ENCODE measurements at places on chromosomes 3 and 15.
A peak's percentile ranks its signal among the peaks of the same experiment; 100 is the strongest.

DNA sequence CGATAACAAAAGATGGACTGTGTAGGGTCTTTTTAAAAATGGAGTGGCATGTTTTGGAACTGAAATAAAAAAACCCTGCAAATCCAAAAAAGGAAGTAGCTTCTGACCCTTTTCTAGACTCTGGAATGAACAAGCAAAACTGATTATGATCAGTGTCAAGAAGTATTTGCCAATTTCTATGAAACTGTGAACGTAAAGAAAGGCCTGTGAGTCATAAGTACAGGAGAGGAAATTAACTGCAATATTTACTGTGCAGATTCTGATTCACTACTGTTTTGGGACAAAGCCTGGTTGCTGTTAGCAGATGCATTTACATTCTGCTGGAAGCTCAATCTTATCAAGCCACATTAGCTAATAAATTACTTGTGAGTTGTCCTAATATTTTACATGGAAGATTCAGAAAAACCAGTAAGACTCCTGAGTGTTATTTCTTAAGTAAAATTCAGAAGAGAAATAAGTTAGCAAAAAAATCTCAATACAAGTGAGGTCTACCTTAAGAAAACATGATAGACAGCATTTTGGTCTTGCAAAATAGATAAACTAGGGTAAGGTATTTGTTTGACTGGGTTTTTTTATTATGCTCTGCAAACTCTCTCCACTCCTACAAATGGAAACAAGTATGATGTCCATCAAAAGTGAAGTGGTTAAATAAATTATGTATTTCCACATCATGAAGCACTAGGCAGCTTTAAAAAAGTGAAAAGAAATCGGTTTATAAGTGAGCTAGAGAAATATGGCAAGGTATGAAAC, 90.2 kb upstream of the LMOD3 start:
- peak; percentile 90 for DNase-seq

DNA sequence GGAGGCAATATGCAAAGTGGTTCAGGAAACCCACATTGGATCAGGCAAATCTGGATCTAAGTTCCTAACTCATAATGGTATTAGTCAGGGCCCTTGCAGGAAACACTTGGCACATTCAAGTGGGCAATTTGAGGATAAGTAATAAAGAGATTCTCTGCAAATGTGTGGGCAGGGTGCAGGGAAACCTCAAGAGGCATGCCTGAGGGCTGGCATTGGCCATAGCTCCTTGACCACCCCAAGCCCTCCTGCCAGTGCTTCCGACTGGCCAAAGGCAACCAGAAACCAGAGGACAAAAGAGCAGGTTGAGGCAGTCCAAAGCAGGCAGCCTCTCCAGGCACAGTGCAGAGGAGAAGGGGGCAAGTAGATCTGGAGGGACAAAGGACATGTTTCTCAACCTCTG, 130.8 kb upstream of the SNTN start:
- DNase-seq, result no peak

DNA sequence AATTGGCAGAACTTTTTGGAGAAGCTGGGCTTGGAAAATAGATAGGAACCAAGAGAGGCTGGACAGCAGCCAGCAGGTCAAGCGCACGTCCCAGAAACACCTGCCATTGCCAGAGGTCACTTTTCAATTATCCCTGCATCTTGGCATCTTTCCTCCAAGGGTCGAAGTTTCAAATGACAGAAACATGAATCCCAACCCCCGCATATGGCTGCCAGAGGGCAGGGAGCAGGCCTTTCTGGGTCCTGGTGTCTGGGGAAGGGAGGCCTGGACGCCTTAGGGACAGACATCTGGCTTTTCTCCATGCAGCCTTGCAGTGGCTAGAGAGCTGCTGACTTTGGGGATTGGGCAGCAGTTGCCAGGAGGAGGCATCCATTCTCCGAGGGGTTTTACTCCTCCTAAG, 164.5 kb upstream of the TPM1 start:
- no peak for DNase-seq

DNA sequence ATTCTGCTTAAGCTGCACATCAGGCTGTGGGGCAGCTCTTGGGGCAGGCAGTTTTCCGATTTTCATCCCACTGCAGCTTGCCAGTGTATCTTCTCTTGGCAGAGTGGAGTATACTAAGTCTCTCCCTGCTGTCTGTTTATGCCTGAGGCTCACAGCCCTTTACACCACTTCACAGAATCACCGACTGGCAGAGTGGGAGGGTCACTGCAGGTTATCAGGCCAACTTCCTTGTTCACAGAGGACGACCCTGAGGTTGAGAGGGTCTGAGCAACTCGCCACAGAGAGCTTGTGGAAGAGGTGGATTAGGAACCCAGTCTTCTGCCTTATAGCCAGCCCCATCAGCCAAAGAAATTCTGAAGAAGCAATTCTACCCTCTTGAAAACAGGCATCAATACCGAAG, 30.9 kb downstream of the KIF9 start:
- DNase-seq, result no peak

GRCh38 chr3:160982491-160982890, 122.7 kb downstream of the B3GALNT1 start:
- no peak for DNase-seq

- no peak for DNase-seq
These were observed 1050.0 kb downstream of the TBL1XR1 start for GRCh38 chr3:176147251-176147650.

- no peak for DNase-seq
These were observed 454.7 kb downstream of the PYDC2 start for GRCh38 chr3:191915712-191916111.

DNA sequence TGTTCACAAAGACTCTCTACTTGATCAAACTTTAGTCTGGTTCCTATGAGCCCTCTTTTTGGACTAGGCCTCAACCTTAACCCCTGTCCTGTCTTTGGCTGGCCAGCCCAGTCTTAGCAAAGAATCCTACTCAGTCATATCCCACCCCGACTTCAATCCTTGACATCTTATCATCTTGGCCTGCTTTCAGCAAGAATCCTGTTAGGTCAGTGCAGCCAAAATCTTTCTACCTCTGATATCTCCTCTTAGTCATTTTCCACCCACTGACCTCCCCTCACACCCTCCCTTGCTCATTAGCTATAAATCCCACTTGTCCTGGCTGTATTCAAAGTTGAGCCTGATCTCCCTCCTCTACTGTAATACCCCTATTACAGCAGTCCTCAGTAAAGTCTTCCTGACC, 286.1 kb downstream of the MAGI1 start:
- no peak for DNase-seq

DNA sequence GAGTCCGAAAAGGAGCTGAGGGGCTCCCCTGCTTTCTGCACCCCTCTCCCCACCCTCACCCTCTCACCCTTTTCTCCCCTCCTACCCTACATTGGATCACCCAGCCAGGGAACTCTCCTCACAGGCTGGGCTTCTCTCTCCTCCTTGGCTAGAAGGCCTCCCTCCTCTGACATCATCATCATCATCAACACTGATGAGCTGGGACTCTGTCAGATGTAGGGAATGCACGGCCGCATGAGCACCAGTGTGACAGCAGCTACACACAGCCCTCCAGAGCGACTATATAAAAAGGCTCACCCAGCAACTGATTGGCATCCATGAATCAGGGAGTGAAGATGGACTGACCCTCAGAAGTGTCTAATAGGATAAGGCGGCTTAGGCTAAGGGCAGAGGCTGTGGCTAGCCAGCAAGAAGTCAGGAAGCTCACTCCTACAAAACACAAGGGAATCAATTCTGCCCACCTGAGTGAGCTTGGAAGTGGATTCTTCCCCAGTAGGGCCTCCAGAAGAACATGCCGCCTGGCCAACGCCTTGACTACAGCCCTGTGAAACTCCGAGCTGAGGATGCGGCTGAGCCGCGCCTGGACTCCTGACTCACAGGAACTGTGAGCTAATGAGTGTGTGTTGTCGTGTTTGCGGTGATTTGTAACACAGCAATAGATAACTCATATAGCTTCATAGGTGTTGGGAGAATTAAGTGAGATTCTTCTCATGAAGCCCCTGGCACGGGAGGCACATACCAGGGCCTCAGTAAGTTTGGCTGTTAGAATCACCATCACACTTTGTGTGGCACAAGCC, 147.6 kb downstream of the FAM43A start:
- DNase-seq, result no peak

- DNase-seq, result no peak
These were observed 3.2 kb downstream of the ZDHHC19 start for GRCh38 chr3:196207833-196208607.

GRCh38 chr3:110323349-110323748, 748.3 kb upstream of the NECTIN3 start:
- DNase-seq, result no peak

- no peak for DNase-seq
These were observed 11.7 kb upstream of the SAMMSON start for GRCh38 chr3:69987833-69988232.

- DNase-seq, result peak; percentile 93
These were observed 44.4 kb upstream of the SLC6A11 start for GRCh38 chr3:10771486-10772270.

GRCh38 chr3:72448375-72448823, 399.8 kb downstream of the SHQ1 start:
- no peak for DNase-seq

DNA sequence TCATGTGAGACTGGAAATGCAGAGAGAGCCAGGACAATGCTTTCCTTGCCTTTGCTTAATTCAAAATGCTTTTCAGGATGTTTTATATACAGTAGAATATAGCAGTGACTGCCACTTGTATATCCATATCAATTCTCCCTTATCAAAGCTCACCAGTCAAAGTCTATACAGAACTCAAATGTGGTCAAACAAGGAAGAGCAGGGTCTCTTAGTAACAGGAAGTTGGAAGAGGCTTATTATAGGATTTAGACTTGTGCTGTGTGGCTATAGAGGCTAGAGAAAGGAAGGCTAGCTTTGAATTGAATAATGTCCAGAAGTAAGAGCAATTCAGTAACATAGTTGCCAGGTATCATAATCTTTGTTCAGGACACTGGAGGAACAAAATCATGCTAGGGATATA, 4.4 kb upstream of the SI start:
- no peak for DNase-seq

DNA sequence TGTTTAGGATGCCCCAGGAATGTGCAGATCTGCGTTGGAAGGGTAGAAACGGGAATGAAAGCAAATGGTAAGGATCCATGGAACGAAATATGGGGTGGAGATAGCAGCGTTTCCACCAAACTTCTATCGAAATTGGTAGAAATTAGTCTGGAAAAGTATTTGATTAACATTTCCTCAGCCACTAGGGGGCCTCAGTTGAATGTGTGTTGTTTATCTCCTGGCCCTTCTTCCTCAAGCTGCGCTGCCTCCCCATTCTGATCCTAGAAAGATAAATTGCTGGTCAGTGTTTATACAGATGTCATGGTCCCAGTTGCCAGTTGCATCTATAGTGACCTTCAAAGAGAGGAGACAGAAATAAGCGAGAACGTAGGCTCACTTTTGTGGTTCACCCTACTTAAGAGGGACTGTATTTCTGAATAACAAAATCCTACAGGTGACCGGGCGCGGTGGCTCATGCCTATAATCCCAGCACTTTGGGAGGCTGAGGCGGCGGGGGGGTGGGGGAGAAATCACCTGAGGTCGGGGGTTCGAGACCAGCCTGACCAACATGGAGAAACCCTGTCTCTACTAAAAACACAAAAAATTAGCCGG, 457.1 kb downstream of the SQOR start:
- DNase-seq, result peak; percentile 26

- DNase-seq, result no peak
These were observed 36.9 kb downstream of the TXNRD3 start for GRCh38 chr3:126618021-126618420.

DNA sequence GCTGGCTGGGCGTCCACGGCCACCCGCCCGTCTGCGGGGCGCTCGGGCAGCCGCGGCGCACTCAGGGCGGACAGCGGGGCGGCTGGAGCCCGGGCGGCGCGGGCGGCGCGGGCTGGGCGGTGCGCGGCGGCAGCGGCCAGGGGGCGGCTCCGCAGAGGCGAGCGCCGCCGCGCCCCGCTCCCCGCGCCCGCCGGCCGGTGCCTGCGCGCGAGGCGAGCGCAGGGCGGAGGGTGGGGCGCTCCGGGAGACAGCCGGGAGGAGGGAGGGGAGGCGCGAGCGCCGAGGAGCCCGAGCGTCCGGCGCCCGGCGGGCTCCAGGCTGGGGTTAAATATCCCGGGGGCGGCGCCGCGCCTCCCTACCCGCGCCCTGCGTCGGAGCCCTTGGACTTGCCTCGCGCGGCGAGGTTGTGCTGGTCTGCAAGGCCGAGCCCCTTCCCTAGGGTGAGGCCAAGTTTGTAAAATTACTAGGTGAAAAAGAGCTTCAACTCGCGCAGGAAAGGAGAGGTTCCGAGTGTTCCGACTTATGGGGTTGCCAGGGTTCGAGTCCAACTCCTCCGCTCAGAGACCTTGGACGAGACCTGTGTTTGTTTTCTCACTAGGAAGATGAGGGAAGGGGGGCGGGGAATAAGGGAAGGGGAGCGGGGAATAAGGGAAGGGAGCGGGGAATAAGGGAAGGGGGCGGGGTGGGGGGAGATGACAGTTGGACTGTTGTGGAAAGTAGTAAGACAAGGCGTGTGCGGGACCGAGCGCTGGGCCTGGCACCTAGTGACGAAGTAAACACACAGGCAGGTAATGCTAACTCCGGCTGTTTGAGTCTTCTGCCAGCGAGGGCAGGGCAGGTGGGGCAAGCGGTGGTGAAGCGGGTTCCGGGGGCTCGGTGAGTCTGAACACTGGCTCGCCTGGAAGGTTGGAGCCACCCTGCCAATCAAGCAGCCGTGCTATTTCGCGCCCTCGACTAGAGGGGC, at the start of gene TNFAIP8L3:
TNFAIP8L3 (minus strand) TSS at position 301 of the 964 bp plus-strand sequence. CDS start 311 bp downstream, outside the sequence.
- DNase-seq, result no peak

GRCh38 chr15:72060687-72061250, 57.2 kb downstream of the MYO9A start:
- DNase-seq, result no peak

GRCh38 chr15:37619358-37620042, 314.9 kb upstream of the TMCO5A start:
- DNase-seq, result no peak

GRCh38 chr15:69337138-69337537, 38.4 kb downstream of the PAQR5 start:
- DNase-seq, result no peak

GRCh38 chr3:3031326-3031725, 78.8 kb downstream of the IL5RA start:
- DNase-seq, result no peak

DNA sequence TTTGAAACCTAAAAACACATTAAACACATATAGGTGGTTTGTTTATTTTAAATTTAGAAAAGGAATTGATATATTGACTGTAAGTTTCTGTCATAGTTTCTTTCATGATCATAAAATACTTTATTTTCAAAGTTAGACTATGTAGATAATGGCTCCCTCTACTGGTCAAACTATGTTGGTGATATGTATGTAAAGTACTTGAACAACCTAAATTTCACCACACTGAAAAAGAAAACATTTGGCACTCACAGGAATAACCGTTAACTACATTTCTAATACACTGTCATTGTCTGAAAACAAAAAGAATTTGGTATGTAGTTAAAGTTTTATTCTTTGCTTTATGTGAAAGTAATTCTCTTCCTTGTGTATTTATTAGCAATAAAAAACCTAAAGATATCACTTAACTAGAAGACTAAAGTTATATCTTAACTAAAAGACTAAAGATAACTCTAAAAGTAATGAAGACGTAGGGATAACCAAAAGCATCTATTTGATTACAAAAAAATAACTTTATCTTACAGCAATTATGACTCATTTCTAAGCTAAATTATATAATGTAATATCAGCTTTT, 427.5 kb downstream of the VGLL3 start:
- DNase-seq, result peak; percentile 26

GRCh38 chr3:97823046-97824004, 1.5 kb downstream of the CRYBG3 start:
- no peak for DNase-seq

- DNase-seq, result no peak
These were observed 380.2 kb downstream of the DIPK2A start for GRCh38 chr3:144351773-144352365.

GRCh38 chr3:145696011-145696410, 465.0 kb downstream of the PLOD2 start:
- DNase-seq, result no peak

GRCh38 chr3:10695595-10696285, 120.3 kb upstream of the SLC6A11 start:
- DNase-seq, result no peak

Data from foreskin keratinocyte (primary cell).